Natural killer cell (primary cell): ENCODE measurements at places on chromosomes 13 and 19. TPM values are rescaled to one million over a fixed set of nuclear protein-coding genes. Genes with fewer than 3 reads are reported as not detected.

DNA sequence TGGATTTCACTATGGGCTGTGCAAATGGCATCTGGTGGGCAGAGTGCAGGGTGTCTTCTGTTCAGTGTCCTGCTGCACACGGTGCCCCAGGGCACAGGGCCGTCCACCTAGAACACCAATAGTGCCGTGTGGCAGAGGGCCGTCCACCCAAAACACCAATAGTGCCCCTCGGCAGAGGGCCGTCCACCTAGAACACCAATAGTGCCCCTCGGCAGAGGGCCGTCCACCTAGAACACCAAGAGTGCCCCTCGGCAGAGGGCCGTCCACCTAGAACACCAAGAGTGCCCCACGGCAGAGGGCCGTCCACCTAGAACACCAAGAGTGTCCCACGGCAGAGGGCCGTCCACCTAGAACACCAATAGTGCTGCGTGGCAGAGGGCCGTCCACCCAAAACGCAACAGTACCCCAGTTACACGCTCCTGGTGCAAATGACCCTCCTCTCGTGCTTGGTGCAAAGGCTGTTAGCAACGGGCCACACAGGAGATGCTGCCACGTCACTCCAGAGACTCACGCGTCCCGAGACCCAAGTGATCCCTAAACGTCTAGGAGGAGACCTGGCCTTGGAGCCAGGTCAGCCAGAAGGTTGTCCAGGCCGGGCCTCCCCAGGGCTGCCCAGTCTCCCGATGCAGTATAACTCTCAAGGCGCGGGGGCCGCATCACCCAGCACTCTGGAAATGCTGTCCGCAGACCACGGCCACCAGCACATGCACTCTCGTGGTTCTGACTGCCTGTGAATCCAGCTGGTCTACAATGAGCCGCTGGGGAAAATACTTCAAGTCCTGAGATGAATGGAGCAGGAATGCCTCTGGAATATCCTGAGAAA lies 51.5 kb downstream of the RASA3 start:
- no peak for DNase-seq

DNA sequence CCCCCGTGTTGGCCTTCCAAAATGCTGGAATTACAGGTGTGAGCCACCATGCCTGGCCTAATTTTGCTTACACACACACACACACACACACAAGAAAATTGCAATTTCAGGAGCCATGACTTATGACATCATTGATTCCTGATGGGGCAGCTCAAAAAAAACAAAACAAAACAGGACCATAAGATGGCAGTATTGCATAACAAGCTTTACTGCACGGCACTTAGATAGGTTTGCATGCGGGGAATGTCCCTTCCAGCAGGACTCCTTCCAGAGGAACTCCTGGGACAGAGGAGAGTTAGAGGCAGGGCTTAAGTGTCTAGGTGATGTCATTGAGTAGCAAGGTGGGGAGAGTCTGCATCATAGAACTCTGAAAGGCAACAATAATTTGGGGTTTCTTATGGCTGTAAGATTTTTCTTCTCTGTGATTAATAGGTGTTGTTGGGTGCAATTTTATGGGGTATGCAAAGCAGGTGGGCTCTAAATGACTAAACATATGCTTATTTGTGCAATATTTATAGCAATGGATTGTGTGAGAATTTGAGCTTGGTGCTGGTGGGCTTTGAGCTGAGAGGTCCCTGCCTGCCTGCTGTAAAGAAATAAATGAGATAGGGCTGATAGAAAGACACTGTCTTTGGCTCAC lies 9.0 kb upstream of the ACSBG2 start:
- no peak for DNase-seq

Gene FGF9
- 0.80 TPM for total RNA-seq

Gene SIX5
- 3.3 TPM for total RNA-seq

- no peak for DNase-seq
These were observed 23.4 kb downstream of the GP6 start for GRCh38 chr19:55014714-55015113.

- DNase-seq: no peak
These were observed 841.1 kb upstream of the SLITRK5 start for GRCh38 chr13:86830046-86830445.

Gene TEX101
- total RNA-seq: not detected

DNA sequence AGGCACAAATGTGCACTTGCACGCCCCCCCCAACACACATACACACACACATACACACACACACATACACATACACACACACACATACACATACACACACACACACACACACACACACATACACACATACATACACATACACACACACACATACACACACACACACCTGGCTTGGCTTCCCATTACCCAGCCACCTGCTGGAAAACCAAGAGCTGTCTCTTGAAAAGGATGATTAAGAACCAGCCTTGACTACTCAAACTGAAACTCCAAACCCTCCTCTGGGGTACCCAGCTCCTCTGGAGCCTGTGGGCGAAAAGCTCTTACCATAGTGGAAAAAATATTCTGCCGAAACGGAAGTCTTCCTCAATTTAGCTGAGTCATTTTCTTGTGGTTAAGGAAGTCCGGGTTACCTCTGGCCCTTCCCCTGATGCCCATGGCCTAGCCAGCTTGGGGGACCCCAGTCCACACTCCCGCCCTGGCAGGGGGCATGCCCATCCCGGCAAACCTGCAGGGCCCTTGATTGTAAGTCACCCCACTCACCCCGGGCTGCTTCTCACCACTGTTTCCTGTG lies 21.9 kb downstream of the CEBPA start:
- no peak for DNase-seq

Gene PSMD8
- 109 TPM for total RNA-seq

DNA sequence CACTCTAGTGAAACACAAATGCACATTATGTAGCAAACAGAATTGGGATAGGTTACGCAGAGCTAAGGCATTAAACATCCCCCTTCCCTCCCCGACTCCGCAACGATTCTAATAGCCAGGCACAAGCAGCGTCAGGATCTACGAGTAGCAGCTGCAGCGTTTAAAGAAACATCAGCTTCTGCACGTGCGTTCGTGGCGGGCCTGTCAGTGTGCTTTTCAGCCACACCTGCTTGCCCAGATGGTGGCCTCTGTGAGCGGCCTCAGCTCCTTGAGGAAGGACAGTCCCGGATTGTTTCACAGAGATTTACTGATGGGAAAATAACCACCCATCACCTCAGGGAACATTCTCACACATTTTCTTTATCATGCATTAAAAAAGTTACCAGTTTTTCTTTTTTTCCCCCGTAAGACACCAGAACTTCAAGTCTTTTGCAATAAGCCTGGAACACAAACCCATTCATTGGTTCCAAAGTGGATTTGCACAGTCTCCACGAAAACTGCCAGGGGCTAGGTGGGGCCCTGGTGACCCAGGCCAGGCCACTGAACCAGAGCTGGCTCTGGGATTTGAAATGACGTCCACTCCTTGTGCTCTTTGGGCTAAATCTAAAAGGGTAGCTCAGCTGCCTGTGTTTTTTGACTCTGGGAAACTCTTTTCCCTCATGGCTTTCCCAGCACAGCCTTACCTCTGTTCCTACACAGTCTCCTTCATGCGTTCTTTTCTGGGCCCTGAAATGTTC lies 325.5 kb downstream of the KCNRG start:
- DNase-seq: no peak

Gene CGB8
- total RNA-seq: not detected

DNA sequence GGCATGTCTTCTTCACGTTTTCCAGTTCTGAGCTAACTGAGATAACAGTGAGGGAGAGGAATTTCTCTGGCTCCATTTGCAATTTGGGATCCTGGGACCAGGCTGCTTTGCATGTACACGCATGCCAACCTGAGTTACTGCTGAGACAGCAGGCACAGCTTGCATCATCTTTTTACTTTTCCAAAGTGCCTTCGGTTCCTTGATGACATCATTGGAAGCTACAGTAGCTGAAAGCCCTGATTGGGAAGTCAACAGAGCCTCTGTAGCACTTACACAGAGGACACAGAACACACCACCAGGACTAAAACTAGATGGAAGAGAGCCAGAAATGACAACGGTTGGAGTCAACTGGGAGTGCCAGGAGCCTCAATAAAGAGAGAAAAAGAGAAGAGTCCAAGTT lies 399.1 kb upstream of the GPC6 start:
- no peak for DNase-seq

GRCh38 chr19:275000-275399 lies 16.2 kb downstream of the PLPP2 start:
- DNase-seq: no peak

DNA sequence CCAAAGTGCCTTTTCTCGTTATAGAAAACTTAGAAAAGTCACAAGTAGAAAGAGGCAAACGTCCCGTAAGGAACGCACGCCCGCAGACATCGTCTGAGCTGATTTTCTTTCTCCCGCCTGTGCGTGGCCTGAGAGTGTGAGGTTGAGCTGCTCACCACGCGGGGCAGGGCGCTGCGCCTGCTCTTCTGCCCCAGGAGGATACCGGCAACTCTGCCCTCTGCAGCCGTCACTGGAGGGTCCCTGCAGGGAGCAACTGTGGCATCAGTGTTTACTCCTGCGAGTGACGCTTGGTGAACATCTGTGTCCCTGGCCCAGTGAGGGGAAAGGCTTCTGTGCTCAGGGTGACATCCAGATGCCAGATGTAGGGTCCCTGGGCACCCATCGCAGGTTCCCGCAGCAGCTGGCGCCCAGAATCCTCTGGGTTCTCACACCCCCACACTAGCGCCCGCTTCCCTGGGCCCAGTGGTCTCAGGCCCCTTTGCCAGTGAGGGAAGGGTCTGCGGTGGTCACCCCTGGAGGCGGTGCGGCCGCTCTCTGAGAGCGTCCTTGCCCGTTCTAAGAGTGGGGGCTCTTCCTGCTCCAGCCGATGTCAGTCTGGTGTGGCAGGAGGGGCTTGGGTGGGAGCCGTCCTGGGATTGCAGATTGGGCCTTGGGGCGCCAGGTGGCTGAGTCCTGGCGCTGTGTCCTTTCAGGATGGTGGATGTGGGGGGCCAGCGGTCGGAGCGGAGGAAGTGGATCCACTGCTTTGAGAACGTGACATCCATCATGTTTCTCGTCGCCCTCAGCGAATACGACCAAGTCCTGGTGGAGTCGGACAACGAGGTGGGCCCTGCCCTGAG lies 17.4 kb upstream of the GNA15 start:
- DNase-seq: no peak

GRCh38 chr13:40563350-40564125 lies 102.9 kb downstream of the FOXO1 start:
- no peak for DNase-seq

GRCh38 chr13:20182231-20182846 lies 10.4 kb downstream of the GJB2 start:
- DNase-seq: no peak

DNA sequence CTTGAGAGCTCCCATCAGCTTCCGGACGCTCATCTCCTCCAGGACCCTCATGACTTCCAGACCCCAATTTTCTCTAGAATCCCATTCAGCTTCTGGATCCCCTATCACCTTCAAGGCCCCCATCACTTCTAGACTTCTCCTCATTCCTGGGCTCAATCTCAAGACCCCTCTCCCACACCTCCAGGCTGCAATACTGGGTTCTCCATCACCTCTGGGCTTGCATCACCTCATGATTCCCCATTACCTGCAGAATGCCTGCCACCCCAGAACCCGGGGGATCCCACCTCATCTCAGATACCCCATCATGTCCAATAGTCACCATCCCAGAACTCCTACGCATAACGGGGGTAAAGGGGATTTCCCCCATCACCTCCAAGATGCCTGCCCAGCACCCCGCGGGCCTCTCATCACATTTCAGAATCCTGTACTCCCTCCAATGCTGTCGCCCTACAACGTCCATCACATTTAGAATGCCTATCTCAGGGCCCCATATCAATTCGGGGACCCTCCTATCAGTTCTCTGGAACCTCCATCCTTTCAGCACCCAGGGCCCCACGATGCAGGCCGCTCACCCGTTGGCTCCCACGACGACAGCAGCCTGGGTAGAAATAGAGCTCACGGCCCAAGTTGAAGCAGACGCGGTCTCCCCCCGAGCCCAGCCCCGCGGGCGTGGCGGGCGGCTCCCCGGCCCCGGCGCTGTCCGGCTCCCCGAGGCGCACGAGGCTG lies 738 bp downstream of the DMWD start:
- DNase-seq: peak; percentile 50

- DNase-seq: no peak
These were observed 558.8 kb upstream of the KLHL1 start for GRCh38 chr13:70666883-70667556.
